PC-3 (cell line): ENCODE measurements at places on chromosomes 6 and 20. TPM values are rescaled to one million over a fixed set of nuclear protein-coding genes. Genes with fewer than 3 reads are reported as not detected.

The APOBEC2 gene
- not detected in 2 replicates for total RNA-seq

The PRDM1 gene
- total RNA-seq = 2.0 and 2.5 TPM in 2 replicates

The AK9 gene
- total RNA-seq = 1.7 and 3.5 TPM in 2 replicates

The LMBRD1 gene
- total RNA-seq = 5.4 and 5.6 TPM in 2 replicates

The FAM83B gene
- 0.07 and 0.29 TPM in 2 replicates for total RNA-seq

The MAN1A1 gene
- 19.0 and 24.6 TPM in 2 replicates for total RNA-seq

The BTNL2 gene
- not detected in 2 replicates for total RNA-seq

The TSPO2 gene
- not detected in 2 replicates for total RNA-seq

The DSP gene
- total RNA-seq = 54.7 and 71.6 TPM in 2 replicates

The TFAP2B gene
- total RNA-seq = not detected in 2 replicates

The AHCY gene
- 265 and 267 TPM in 2 replicates for total RNA-seq

The CST11 gene
- total RNA-seq = not detected in 2 replicates

The PLCB4 gene
- 16.9 and 25.4 TPM in 2 replicates for total RNA-seq

The KIF25 gene
- not detected in 2 replicates for total RNA-seq

The HLA-DOB gene
- total RNA-seq = 0.29 and 0.63 TPM in 2 replicates

The HLA-DMA gene
- total RNA-seq = 1.7 and 3.0 TPM in 2 replicates

The TOX2 gene
- total RNA-seq = 0.98 and 1.8 TPM in 2 replicates

The PDE10A gene
- 0.92 and 2.1 TPM in 2 replicates for total RNA-seq

The SGK2 gene
- total RNA-seq = 3.0 and 6.6 TPM in 2 replicates

The SFTA2 gene
- total RNA-seq = not detected in 2 replicates

The NRN1 gene
- not detected in 2 replicates for total RNA-seq

The SMLR1 gene
- total RNA-seq = not detected in 2 replicates

The PRRC2A gene
- 123 and 169 TPM in 2 replicates for total RNA-seq

The HLA-F gene
- total RNA-seq = 9.8 and 16.1 TPM in 2 replicates

The HLA-DQB2 gene
- total RNA-seq = not detected in 2 replicates

The TNFRSF21 gene
- total RNA-seq = 106 and 120 TPM in 2 replicates

The PGM3 gene
- 17.0 and 25.2 TPM in 2 replicates for total RNA-seq

The TNXB gene
- total RNA-seq = 2.9 and 3.3 TPM in 2 replicates

The FOXS1 gene
- total RNA-seq = not detected in 2 replicates

The HUS1B gene
- 3.1 and 4.2 TPM in 2 replicates for total RNA-seq

The CEBPB gene
- 103 and 122 TPM in 2 replicates for total RNA-seq

The SPATA2 gene
- 7.4 and 8.1 TPM in 2 replicates for total RNA-seq

The FAM135A gene
- 15.5 and 18.1 TPM in 2 replicates for total RNA-seq

The MEI4 gene
- not detected in 2 replicates for total RNA-seq

The SLPI gene
- total RNA-seq = 186 and 207 TPM in 2 replicates

The LST1 gene
- total RNA-seq = not detected in 2 replicates

The THBS2 gene
- 0.52 TPM in 1 of 2 replicates, not detected in the other for total RNA-seq

The ALDH8A1 gene
- 1.7 and 1.9 TPM in 2 replicates for total RNA-seq

The ANGPT4 gene
- not detected in 2 replicates for total RNA-seq

The VWA7 gene
- total RNA-seq = 0.98 and 1.9 TPM in 2 replicates

The VSX1 gene
- total RNA-seq = not detected in 2 replicates

The SLC17A4 gene
- not detected in 2 replicates for total RNA-seq

The SEL1L2 gene
- not detected in 2 replicates for total RNA-seq

The LPA gene
- not detected in 2 replicates for total RNA-seq

The NMBR gene
- total RNA-seq = not detected in 2 replicates

The FERMT1 gene
- total RNA-seq = 70.8 and 72.6 TPM in 2 replicates

The BTBD9 gene
- 4.3 and 5.5 TPM in 2 replicates for total RNA-seq

The TEAD3 gene
- total RNA-seq = 9.2 and 15.4 TPM in 2 replicates

The F13A1 gene
- total RNA-seq = not detected in 2 replicates

The FOXO3 gene
- total RNA-seq = 12.8 and 19.9 TPM in 2 replicates

The DNPH1 gene
- 128 and 176 TPM in 2 replicates for total RNA-seq

The DTNBP1 gene
- total RNA-seq = 7.9 and 9.8 TPM in 2 replicates

The ISM1 gene
- not detected in 2 replicates for total RNA-seq

The PAK5 gene
- not detected in 2 replicates for total RNA-seq

The ULBP3 gene
- total RNA-seq = 20.5 and 23.2 TPM in 2 replicates

The TDRD6 gene
- total RNA-seq = 0.07 TPM in 1 of 2 replicates, not detected in the other

The TOMM34 gene
- total RNA-seq = 103 and 120 TPM in 2 replicates
